ENCODE measurements at places on chromosomes 11 and 22.

GRCh38 chr22:25420925-25421904, 143.3 kb upstream of the GRK3 start:
- no peak for DNase-seq

DNA sequence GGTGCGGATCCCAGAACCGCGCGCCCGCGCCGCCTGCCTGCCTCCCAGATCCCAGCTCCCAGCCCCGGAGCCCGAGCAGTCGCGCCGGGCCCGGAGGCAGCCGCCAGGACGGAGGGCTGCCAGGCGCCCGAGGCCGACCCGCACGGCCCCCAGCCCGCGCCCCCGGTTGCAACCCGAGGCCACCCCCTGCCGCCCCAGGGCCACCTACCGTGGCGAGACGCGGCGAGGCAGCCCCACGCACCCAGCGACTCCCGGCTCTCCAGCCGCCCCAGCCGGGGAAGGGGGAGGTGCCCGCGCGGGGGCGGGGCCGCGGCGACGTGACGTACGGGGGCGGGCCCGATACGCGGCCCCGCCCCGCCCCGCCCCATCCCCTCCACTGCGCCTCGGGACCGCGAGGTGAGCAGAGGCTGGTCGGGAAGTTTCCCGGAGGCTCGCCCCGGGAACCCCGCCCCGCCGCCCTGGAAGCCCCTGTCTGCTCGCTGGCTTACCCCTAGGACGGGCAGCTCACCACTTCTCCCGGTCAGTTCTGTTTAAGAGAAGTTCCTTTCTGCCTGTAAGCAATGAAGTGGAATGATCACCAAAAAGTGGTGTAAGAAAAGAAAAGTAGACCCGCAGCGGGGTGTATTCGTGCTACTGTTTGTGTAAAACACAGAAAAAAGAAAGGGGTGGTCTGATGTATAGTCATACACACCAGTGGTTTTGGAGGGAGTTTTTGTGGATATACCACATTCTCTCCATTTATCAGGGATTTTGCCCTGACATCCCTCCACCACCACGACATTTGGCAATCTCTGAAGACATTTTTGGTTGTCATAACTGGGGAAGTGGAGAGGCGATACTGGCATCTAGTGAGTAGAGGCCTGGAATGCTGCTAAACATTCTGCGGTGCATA, at the start of gene TPST2:
Gene TPST2, minus strand, starts transcription at position 288 of the 892 bp plus-strand sequence. CDS start 48,502 bp downstream, outside the sequence.
- peak; percentile 91 for DNase-seq

DNA sequence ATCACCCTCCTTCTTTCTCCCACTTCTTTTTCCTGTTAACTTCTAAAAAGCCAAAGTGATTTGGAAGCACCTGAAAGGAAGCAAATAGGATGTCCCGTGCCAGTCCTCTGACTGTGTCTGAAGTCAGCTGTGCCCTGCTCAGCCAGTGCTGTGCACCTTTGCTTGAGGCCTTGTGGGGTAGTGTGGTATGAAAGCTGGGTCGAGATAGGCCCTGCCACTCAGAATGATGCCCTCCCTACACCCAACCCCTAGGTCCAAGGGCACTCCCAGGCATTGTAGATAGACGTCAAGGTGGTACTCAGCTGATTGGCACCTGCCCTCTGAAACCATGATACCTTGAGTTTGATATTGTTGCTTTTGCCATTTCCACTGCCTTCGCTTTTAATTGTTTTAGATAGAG, 83.6 kb upstream of the RASSF10 start:
- DNase-seq: no peak

GRCh38 chr11:107018219-107018901, at the start of gene GUCY1A2:
Gene GUCY1A2, minus strand, starts transcription at chr11:107018476. Its CDS starts 421 bp downstream, at chr11:107018055.
- DNase-seq: peak; percentile 49

DNA sequence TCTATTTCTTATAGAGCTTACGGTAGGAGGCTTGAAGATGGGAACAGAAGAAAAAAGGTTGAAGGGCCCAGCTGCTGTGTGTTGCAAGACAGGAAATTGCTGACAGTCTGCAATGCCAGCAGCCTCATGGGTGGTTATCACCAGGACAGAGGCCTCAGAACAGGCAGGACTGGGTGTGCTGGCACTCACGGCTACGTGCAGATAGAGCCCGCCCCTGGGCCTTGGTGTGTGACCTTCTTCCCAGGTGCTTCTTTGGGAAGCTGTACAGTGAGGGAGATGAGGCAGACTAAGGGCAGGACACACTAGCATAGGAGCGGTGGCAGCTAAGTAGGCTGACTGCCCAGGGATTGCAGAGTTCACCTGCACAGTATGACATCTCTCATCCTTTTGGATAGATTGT, 12.6 kb downstream of the PRAME start:
- no peak for DNase-seq

DNA sequence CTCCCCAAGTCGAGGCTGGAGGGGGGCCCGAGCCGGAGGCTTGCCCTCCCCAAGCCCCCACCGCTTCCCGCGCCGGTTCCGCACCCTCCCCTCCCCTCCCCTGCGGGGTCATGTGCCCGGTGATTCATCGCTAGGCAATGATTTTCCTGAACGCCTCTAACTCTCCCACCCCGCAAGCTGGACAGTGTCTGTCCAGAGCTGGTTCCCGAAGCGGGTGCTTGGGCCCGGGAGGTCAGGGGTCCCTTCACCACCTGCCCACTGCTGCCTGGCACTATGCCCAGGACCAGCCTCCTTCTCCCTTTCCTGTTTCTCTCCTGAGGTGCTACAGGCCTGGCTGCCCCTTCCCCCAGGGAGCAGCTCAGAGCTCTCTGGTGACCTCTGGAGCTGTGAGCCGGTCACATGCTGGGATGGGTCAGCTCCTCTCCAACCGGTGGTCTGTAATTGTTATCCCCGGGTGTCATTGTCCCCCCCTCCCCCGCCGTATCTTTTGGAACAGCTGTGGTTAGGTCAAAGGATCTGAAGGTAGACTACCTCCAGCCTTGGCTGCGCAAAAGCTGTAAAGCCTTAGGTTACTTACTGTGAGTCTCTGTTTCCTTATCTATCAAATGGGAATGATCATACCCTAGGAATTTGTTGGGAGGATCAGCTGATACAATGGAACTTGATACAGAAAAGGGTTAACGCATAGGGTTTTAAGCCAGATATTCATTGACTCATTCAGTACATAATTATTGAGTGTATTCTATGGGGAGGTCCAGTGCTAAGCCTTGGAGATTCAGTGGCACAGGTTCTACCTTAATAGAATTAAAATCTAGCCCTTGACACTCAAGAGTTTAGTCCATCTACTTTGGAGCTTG, 753 bp downstream of the STX3 start:
- DNase-seq: peak; percentile 76

DNA sequence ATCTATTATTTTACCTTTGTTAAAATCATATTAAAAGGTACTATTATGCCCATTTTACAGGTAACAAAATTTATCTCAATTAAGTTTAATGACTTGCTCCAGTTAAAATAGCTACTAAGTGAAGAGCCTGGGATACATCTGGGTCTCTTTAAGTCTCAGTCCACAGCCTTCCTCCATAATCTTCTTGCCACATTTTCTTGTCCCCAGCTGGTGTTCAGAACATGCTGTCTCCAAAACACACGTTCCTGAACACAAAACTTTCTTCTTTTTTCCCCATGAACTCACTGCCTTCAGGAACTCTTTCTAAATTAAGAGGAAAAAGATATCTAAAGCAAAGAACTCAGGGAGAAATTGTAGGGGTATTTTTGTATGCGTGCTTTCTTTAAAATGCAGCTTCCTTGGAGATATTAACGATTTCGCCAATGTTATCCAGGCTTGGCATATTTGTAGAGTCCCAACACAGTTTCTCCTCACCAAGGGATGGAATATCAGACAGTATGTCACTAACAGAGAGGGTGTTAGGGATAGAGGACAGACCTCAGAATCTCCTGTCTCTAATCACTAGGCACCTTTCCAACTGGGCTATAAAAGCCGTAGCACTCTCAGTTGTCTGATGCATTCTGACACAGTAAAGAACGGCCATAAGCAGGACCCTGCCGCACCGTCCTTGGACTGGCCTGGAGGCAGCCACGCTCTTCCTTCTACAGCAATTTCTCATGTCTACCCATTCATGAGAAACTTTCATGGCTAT, 232.8 kb upstream of the BLID start:
- peak; percentile 40 for DNase-seq

- DNase-seq: no peak
Observed at GRCh38 chr11:32379719-32380118, 55.6 kb downstream of the WT1 start.

GRCh38 chr11:128548649-128549255, 38.6 kb downstream of the ETS1 start:
- DNase-seq: peak; percentile 81

GRCh38 chr22:43923191-43923590, 414 bp upstream of the PNPLA3 start:
- no peak for DNase-seq

DNA sequence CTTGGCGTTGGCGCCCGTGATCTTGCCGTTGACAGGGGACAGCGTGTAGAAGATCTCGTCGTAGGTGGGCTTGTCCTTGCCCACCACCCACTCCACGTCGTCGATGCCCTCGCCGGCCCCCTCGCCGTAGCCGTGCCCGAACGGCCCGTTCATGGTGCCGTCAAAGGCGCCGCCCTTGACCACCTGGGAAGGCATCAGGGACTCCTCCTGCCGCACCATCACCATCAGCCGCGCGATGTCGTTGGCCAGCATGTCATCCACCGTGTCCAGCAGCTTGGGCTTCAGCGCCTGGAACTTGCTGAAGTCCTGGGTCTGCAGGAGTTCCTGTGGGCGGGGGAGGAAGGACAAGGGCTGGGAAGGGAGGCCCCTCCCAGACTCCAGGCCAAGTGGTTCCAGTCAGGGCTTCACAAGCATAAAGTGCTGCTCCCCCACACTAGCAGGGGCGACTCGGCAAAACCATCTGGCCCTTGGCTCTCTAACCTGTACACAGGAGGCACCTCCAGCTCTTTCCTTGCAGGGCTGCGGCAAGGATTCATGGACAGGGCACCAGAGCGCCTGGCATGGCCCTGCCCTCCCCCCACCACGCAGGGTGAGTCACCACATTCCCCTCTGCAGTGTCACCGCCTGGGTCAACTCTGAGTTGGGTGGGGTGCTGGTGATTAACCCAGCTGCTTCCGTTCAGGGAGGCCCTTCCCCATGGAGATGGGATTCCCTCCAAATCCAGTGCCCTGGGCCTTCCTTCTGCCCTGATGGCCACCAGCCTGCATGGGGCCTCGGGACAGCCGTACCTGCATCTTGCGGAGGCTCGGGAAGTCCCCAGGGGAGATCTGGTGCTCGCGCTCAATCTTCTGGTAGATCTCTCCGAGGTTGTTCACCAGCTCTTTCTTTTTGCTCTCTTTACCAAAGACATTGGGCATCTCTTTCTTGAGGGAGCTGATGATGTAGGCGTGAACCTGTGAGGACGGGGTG, 10.4 kb upstream of the CDC42BPG start:
- peak; percentile 81 for DNase-seq

DNA sequence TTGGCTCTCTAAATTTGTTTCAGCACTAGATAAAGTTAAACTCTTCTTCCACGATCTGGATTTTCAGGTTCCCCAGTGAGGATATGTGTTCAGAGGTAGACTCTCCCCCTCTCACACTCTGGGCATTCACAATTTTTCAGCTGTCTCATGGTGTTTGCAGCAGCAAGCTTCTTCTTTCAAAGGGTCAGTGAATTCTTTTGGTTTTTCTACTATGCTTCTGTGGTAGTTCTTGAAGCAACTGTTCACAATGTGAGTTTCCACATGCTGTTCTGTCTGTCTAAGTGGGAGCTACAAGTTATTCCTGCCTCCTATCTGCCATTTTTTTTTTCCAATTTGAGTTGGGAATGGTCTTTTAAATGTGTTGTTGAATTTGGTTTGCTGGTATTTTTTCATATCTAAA, 25.4 kb downstream of the CNTF start:
- no peak for DNase-seq

- DNase-seq: peak; percentile 38
Observed at GRCh38 chr11:61697078-61697502, 16.9 kb downstream of the DAGLA start.

DNA sequence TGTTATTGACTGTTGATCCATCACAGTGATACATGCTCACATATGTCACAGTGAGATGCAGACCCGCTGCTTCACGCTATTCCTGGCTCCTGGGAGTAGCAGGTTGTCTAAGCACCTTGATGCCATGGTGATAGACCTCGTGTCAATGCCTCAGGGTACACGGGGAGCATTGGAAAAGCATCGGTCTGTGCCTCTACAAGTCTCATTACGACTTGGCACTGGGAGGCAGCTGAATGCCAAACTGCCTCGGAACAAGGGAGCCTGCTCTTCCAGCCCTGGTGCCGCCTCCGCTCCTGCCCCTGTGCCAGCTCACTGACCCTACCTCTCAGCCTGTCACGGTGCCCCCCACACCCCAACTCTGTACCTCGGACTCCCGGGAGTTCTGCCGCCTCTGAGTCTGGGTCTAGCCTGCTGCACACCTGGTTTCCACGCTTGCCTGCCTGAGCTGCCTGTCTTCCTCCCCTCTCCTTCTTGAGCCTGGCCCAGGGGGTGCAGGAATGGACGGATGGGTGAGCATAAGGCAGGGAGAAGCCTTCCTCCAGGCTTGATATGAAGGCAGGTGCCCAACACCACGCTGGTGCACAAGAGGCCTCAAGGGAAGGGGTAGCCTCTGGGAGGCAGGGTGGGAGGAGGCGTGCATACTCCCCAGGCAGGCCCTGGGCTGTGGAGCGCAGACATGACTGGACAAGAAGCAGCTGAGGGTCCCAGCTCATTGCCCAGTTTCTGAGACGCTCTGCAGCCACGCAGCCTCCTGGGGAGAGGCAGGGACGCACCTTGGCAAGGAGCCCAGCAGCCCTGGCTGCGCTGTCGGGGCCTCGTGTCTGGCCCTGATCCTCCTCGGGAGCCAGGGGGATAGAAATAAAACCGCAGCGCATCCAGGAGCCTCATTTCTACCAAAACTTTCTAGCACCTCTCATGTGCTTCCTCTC, 1.8 kb upstream of the NFAM1 start:
- peak; percentile 55 for DNase-seq

GRCh38 chr11:8962841-8963240, 1.4 kb downstream of the TMEM9B start:
- DNase-seq: no peak
